ENCODE measurements at places on chromosomes 2 and 18.

DNA sequence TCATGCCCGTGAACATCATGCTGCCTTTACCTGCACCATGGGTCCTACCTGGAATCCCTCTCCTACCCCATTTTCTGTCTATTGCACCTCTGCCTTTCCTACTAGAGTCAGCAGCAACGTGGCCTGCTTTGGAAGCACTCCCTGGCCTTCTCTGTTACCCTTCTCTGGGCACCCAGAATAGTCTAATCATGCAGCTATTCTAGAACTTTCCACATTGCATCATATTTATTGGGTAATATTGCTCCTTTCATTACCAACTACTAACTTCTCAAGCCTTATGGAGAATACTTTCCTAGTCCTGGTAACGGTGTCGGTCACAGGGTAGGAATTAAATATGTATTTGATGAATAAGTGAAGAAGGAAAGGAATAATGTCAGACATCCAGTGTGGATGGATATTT is 33.3 kb upstream of the CREG2 start:
- DNase-seq = peak; percentile 19

DNA sequence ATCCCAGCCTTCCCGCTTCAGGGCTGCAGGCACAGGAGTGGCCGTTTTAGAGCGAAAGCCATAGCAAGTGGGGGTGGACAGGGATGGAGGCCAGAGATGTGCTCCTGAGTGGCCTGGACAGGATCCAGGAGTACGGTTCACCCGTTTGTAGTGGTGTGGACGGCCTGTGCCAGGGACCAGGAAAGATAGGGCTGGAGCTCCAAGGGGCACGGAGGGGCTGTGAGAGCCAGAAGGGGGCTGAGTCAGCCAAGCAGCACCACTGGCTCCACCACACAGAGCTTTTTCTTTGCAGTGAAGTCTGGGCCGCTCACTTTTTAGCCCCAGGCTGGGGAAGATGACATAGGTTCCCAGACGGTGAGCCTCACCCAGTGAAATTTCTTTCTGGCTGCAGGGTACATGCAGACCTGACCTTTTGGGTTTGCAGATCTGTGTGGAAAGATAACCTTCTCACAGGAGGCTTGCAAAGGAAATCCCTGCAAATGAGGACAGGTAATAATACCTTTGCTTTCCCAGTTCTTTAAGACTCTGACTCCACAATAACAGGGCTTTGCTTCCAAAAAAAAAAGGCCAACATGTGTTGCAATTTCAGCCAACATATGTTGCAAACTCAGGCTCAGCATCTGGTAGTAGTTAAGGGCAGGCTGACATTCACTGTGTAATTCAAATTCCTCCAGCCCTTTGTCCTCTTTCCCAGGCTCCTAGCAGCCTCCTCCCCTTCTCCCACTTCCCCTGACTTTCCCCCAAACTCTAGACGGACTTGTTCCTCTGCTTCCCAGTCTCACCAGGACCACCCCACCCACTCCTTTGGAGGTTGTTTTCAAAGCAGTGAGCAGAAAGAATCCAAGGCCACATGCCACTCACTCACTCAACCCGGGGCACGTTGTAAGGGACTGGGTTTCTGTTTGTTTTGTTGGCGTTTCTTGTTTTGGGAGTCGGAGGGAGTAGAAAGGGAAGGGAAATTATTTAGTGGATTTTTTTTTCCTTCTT is 20.3 kb upstream of the LAPTM4A start:
- peak; percentile 90 for DNase-seq

DNA sequence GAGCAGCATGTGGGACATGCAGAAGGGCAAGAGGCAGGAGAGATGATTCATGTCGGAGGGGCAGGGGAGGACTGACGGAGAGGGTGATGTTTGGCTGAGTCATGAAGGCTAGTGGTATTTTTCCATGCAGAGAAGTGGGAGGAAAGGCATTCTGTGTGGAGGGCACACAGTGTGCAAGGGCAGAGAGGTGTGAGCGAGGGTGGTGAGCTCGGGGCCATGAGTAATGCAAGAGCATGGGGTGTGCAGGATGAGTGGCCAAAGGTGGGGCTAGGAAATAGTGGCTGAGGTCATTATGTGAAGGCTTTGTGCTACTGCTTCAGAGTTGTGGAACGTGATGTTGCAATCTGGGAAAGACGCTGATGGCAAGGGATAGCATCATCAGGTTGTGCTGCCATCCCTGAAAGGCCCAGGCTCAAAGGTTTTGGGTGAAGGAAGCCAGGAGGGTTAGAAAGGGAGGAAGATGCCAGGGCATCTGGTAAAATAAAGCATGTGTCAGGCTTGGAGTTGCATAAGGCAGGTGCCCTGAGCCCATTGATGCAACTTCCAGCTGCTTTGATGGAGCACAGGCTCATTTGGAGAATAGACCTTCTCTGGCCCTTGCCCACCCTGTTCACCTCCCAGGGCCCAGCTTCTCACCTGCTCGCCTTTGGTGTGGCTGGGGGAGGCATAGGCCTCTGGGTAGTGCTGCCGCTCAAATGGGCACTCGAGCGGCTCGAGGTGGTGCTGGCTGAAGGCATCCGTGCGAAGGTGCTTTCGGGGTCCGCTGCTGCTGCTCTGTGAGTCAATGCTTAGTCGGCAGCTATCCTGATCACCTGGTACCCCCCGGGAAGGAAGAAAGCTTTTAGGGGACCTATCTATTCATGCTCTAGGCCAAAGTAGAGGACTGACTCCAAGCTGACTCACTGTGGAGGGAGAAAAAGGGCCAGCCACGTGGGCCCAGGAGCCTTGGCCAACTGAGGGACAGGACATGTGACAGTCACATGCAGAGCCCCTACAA is 37.5 kb downstream of the PAX8 start:
- DNase-seq = peak; percentile 98

- no peak for DNase-seq
Measured at GRCh38 chr2:121335294-121336290, 50.6 kb upstream of the TFCP2L1 start.

DNA sequence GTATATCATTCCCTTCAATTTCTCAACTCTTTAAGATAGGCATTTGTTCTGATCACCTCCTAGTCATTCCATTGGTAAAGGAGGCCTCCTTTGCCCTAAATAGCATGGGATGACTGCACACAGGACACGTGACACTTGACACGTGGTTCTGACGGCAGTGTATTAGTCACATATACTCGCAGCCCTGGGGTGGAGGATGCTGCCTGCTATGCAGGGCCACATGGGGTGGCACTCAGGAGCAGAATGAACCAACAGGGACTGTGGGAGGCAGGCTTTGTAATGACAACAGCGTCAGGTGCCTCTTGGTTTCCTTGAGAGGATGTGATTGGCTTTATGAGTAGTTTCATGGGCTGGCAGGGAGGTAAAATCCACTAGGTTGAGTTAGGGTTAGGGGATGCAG is 9.3 kb upstream of the KCNS3 start:
- no peak for DNase-seq

DNA sequence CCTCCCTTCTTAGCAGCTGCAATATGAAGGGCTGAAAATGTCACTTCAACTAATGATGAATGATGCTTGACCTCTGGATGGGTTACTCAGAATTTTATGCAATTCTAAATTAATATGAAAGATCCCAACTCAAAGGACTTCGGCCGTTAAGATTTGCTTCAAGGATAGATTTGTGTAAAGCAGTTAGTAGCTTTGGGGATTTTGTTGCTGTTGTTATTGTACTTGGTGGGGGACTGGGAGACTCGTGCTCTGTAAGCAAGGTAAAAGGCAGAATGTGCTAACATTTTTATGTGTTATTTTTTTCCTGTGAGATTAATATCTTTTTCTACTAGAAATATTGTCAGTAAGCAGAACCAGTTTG is 478.8 kb downstream of the ARHGAP15 start:
- DNase-seq = no peak

- DNase-seq = no peak
Measured at GRCh38 chr18:76941284-76941683, 118.9 kb downstream of the ZNF236 start.

DNA sequence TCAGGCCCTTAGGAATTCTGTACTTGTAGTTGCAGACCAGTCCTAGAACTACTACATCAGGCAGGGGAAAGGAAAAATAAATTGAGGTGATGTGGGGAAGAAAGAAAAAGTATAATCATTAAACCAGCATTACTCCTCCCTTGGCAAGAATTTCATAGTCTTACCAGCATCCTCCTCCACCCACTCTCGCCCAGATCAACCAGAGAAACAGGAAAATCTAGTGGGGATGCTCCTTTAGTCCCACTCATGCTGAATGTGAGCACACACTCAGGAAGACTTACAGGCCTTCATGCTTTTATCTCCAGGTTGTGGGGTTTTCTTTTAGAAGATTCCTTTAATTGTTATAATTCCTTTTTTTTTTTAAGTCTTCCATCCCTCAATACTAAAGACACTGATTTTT is 129.3 kb upstream of the CCDC150 start:
- no peak for DNase-seq

DNA sequence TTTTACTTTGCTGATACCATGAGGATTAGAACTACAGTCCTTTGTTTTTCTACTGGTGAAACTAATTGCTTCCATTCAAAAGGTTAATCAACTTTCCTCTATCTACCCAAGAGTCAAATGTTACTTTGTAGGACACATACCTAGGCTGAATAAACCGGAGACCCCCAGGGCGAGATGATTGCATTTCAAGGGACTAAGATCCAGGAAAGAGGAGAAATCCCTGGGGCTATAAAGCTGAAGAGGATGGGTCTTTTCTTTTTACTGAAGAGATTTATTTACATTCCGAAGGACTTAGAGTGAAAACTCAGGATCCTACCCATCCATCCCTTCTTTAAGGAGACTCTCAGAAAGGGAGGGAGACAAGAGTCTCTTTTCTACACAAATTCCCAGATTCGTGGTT is 331.9 kb downstream of the CDH19 start:
- no peak for DNase-seq

GRCh38 chr2:183105402-183106134 is 18.7 kb upstream of the NUP35 start:
- no peak for DNase-seq

Data from AG08395 (cell line).